ENCODE measurements at places on chromosomes 2 and 18.

GRCh38 chr18:63881851-63882250 is 5.7 kb upstream of the SERPINB2 start:
- DNase-seq: no peak

GRCh38 chr2:176072951-176073904 is 10.5 kb downstream of the EVX2 start:
- no peak for DNase-seq

- no peak for DNase-seq
Observed at GRCh38 chr2:60335533-60336237, 217.8 kb downstream of the BCL11A start.

DNA sequence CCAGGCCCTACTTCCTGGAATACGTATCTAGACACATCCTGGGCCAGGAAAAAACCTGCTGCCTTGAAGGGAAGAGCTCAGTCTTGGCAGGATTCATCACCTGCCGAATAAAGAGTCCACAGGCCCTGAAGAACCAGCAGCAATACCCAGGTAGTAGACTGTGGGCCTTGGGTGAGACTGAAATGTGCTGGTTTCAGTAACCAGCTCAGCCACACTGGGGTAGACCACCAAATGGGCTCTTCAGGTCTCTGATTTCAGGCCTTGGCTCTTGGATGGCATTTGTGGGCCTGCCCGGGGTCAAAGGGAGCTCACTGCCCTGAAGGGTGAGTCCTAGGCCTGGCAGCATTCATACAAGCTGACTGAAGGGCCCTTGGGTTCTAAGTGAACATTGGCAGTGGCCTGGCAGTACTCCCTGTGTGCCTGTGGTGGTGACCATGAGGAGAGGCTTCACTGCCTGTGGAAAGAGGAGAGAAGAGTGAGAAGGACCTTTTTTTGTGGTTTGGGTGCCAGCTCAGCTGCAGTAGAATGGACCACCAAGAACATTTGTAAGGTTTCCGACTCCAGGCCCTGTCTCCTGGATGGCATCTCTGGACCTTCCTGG is 175.1 kb downstream of the ANKRD30B start:
- no peak for DNase-seq

- no peak for DNase-seq
Observed at GRCh38 chr2:238387332-238387731, 39.4 kb upstream of the ASB1 start.

GRCh38 chr2:62340994-62341484 is 145.1 kb downstream of the B3GNT2 start:
- no peak for DNase-seq

DNA sequence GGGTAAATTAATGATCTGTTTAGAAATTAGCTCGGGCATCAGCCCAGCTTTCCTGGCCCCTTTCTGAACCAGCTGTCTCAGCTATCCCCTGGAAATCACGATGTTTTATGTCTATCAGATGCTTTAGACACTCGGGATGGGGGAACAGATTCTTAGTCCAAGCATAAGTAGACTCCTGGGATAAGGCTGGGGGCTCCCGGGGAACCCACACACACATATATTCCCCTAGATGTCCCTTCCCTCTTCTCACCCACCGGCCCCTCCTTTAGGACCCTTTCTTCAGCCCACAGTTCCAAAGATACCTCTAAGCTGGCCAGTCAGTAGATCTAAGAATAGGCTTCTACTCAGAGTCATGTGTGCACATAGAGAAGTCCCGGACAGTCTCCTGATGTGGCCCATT is 151.5 kb upstream of the COPS8 start:
- no peak for DNase-seq

GRCh38 chr2:102266204-102266603 is 45.2 kb upstream of the IL1RL1 start:
- no peak for DNase-seq

DNA sequence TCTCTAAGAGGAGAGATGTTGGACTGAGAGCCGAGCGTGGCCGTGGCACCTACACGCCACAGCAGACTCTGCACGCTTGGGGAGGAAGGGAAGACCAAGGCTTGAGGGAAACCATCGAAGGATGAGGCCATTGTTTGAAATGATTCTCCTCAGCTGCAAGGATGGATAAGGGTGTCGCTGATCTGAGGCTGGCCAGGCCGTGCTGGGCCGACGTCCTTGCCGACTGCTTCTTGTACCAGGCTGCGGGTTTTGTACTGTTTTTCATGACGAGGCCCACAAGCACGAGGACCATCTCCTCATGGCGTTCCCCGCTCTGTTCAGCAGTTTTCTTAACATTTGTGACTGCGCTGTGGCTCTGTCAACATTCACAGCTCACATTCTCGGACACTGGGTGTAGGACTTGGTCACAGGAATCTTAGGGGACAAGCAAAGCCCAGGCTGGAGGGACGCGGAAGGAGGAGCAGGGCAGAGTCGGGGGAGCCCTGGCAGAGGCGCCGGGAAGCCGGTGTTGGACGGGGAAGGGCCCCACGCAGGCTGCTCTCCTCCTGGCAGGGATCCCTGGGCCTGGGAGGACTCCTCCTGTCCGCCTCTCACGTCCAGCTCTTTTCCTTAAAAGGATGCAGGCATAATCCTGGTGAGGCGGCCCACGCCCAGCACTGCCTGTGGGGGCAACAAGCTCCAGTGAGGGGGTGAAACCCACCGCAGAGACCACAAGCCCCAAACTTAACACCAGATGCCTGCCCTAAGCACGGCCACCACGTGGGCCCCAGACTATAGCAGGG is 259.0 kb upstream of the SALL3 start:
- no peak for DNase-seq

- no peak for DNase-seq
Observed at GRCh38 chr2:109711230-109712122, 82.6 kb upstream of the RGPD5 start.
